H7 (cell line): ENCODE measurements at places on chromosomes 2 and 18.

- no peak for DNase-seq
Measured at GRCh38 chr2:120468136-120468535, 122.2 kb downstream of the INHBB start.

- DNase-seq = peak; percentile 50
Measured at GRCh38 chr18:11310476-11311086, 161.2 kb upstream of the PIEZO2 start.

- DNase-seq = no peak
Measured at GRCh38 chr2:86416146-86416545, 25.0 kb upstream of the KDM3A start.

GRCh38 chr2:27251766-27252165 is 11.1 kb downstream of the SLC30A3 start:
- DNase-seq = peak; percentile 50
